ENCODE measurements at places on chromosomes 13 and 19.
A peak's percentile ranks its signal among the peaks of the same experiment; 100 is the strongest.

- no peak for DNase-seq
Measured at GRCh38 chr19:2986951-2987524, 9.7 kb downstream of the TLE6 start.

- DNase-seq: no peak
Measured at GRCh38 chr13:113923376-113924063, 50.4 kb downstream of the C13orf46 start.

DNA sequence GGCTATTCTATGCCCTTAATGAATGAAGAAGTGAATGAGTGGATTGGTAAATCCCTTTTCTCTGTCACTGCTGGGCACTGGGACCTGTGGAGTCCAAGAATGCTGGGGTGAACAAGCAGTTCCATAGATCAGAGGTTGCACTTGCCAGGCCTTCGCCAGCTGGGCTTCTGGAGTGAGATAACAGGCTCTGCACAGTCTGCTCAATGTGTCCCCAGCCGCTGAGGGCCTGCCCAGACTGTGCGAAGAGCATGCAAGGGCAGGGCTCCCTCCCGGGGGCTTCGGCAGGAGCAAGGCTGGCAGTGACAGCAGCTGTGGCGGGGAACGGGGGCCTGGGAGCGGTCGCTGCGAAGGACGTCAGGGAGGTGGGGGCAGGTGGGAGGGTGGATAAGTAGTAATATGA is 51.3 kb downstream of the ZNF536 start:
- DNase-seq: no peak

- no peak for DNase-seq
Measured at GRCh38 chr19:295687-296370, 4.6 kb upstream of the PLPP2 start.

DNA sequence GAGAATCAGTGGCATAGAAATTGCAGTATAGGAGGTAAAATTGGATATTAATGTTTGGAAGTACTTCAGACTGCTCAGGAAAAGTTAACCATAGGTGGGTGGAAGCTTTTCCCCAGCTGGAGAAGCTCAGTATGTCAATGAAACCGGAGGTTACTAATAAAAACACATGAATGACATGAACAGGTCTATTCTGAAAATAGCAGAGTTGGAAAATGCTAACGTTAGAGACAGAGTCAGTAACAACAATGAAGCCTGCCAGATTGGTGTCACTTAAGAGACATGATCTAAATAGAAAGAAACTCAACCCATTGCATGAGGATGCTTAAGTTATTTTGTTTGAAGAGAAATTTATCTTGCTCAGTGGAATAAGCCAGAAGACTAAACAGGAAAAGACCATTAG is 364.5 kb downstream of the DNAJC15 start:
- DNase-seq: no peak

DNA sequence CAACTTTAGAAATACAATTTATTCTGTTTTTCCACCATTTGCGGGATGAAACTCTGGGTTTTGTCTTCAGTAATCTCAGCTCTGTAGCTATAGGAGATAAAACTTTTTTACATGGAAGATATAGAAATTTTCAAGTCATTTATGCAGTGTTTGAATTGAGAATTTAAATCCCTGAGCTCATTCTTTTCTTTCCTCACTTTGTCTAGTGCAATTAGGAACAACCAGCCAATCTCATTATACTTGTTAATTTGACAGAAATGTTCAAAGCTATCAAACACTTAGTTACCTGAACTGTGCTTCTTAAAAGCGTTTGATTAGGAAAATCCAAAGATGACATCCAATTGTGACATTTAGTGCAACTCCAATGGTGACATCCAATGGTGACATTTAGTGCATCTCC is 1014.3 kb downstream of the SLITRK5 start:
- DNase-seq: no peak

- no peak for DNase-seq
Measured at GRCh38 chr19:11577451-11578257, at the start of gene ACP5. Gene ACP5 (minus strand): TSS chr19:11577645. CDS start chr19:11577317, 328 bp downstream.

- peak; percentile 40 for DNase-seq
Measured at GRCh38 chr13:77698201-77699058, 943 bp downstream of the SLAIN1 start.

DNA sequence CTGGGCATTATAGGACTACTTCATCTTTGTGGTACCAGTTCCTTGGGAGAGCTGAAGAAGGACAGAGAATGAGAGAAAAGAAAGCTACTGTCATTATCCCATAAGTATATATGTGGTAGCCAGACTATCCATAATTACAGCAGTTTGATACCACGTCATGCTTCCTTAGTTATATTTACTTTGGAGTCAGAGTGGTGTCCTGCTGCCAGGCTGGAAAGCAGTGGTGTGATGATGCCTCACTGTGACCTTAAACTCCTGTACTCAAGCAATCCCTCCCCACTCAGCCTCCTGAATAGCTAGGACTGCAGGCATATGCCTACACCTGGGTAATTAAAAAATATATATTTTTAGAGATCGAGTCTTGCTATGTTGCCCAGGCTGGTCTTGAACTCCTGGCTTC is 57.8 kb downstream of the WTIP start:
- DNase-seq: no peak

- no peak for DNase-seq
Measured at GRCh38 chr19:44635581-44636438, 7.9 kb upstream of the PVR start.

DNA sequence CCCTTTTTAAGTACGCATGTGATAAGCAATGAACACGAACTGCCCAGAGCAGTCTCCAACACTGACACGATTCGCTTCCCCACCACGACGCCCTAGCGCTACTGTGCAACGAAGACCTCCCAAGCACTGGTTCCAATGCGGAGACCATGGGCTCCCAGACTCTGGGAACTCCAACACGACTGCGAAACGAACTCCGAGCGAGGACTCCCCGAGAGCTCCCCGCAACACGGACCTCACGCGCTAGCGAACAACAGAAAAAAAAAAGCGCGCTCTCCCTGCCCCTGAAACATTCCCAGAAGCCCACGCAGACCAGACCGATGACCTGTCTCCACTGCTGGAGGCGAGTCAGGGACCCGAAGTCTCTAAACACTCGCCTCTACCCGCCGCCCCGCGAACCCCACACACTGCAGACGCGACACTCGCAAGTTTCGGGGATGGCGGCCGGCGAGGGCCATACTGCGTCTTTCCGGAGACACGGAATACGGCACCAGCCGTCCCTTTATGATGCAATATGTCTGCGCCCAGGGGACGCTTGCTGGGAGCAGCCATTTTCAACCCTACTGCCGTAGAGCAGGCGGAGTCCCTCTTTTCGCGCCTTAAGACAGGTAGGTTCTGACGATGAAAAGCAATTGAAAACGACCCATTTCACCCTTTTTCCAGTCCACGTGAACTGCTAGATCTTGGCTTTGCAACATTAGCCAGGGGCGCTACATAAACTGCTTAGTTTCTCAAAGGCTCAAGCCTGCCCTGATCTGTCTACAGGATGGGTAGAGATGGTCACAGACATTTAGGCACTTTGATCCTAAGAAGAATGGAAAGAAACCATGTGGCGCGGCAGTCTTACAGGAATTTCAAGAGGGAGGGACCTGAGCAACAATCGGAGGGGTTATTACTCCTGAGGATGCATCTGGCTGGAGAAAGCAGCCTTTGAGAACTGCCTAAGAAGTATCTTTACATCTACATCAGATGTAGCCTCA is at the start of gene ZNF577:
Gene ZNF577 (minus strand): TSS at position 430 of the 977 bp plus-strand sequence. CDS start 7,569 bp downstream, outside the sequence.
- DNase-seq: no peak

DNA sequence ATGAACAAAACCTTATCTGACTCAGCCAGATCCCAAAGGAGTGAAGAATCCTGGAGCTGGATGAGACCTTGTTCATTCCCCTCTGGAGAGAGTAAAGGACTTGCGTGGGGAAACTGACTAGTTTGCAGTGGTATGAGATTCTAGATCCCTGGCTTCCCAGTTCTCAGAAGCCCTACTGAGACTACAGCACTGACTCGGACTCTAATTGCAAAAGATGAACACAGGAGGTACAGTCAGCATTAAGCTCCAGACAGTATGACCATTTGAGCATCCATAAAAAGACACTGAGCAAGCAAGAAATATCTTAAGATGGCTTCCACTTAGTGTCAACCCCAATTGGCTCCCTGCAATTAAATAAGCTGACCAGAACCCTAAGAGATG is 6.8 kb downstream of the ZC3H4 start:
- DNase-seq: no peak

- no peak for DNase-seq
Measured at GRCh38 chr13:49258089-49258796, 10.5 kb downstream of the CDADC1 start.

- DNase-seq: no peak
Measured at GRCh38 chr19:28596561-28597071, 616.3 kb downstream of the UQCRFS1 start.

GRCh38 chr13:110263404-110263803 is 43.6 kb downstream of the COL4A1 start:
- DNase-seq: no peak

GRCh38 chr19:38670921-38671398 is 23.5 kb downstream of the ACTN4 start:
- no peak for DNase-seq

- DNase-seq: no peak
Measured at GRCh38 chr13:64591971-64592370, 2638.2 kb downstream of the PCDH9 start.

GRCh38 chr19:46637224-46637623 is 1.2 kb upstream of the GNG8 start:
- no peak for DNase-seq
